ENCODE measurements at places on chromosomes 7 and 10. TPM values are rescaled to one million over a fixed set of nuclear protein-coding genes. Genes with fewer than 3 reads are reported as not detected.

HGF gene
- total RNA-seq: 0.05 TPM

EGFR gene
- 82.3 TPM for total RNA-seq

TUBAL3 gene
- total RNA-seq: 0.21 TPM

EXOC4 gene
- 24.1 TPM for total RNA-seq

PRKAR1B gene
- 32.2 TPM for total RNA-seq

PSD gene
- total RNA-seq: 0.31 TPM

ATRNL1 gene
- total RNA-seq: 0.23 TPM

TRPV5 gene
- total RNA-seq: not detected

ZPBP gene
- total RNA-seq: not detected

AGR2 gene
- 110 TPM for total RNA-seq

DPP6 gene
- total RNA-seq: not detected

PNLIPRP3 gene
- total RNA-seq: not detected

DPCD gene
- total RNA-seq: 33.5 TPM

TSPAN15 gene
- total RNA-seq: 103 TPM

POLR3A gene
- total RNA-seq: 12.1 TPM

LLCFC1 gene
- total RNA-seq: not detected

CALHM1 gene
- not detected for total RNA-seq

PTF1A gene
- not detected for total RNA-seq

NANOS1 gene
- total RNA-seq: 2.8 TPM

FAM25C gene
- total RNA-seq: 0.98 TPM

OR9A2 gene
- total RNA-seq: not detected

TNS3 gene
- 86.6 TPM for total RNA-seq

POP7 gene
- 89.5 TPM for total RNA-seq

CYP2E1 gene
- not detected for total RNA-seq

CYP3A7 gene
- not detected for total RNA-seq

UBE2H gene
- 58.5 TPM for total RNA-seq

ABLIM1 gene
- 49.0 TPM for total RNA-seq

TSPAN33 gene
- total RNA-seq: 6.4 TPM

CFAP70 gene
- 0.18 TPM for total RNA-seq

LIPK gene
- not detected for total RNA-seq

COPS6 gene
- total RNA-seq: 169 TPM

EFCAB10 gene
- 3.3 TPM for total RNA-seq

INTS1 gene
- total RNA-seq: 51.8 TPM

SLC26A3 gene
- total RNA-seq: not detected
